ENCODE measurements at places on chromosomes 4 and X. TPM values are rescaled to one million over a fixed set of nuclear protein-coding genes. Genes with fewer than 3 reads are reported as not detected.

Gene NPNT
- total RNA-seq: 0.32 TPM

Gene CENPVL1
- not detected for total RNA-seq

Gene AKAP4
- total RNA-seq: not detected

Gene RNF212
- 3.9 TPM for total RNA-seq

Gene GYPB
- not detected for total RNA-seq

Gene APOOL
- 9.4 TPM for total RNA-seq

Gene COL25A1
- total RNA-seq: not detected

Gene STARD8
- 0.16 TPM for total RNA-seq

Gene FRAS1
- total RNA-seq: 0.39 TPM

Gene RAP1GDS1
- total RNA-seq: 40.0 TPM

Gene TSPAN6
- total RNA-seq: 1.6 TPM

Gene SNX25
- 16.8 TPM for total RNA-seq

- no peak overlapping the region for H3K4me3 ChIP-seq
- no peaks in the 10 kb centered on the region for H3K36me3 ChIP-seq
- H3K4me1 ChIP-seq: no peaks in the 10 kb centered on the region
- H3K27me3 ChIP-seq: no peaks in the 10 kb centered on the region
- no peak overlapping the region for H3K27ac ChIP-seq
Observed at GRCh38 chr4:113221990-113222389, 172.5 kb downstream of the ANK2 start.

DNA sequence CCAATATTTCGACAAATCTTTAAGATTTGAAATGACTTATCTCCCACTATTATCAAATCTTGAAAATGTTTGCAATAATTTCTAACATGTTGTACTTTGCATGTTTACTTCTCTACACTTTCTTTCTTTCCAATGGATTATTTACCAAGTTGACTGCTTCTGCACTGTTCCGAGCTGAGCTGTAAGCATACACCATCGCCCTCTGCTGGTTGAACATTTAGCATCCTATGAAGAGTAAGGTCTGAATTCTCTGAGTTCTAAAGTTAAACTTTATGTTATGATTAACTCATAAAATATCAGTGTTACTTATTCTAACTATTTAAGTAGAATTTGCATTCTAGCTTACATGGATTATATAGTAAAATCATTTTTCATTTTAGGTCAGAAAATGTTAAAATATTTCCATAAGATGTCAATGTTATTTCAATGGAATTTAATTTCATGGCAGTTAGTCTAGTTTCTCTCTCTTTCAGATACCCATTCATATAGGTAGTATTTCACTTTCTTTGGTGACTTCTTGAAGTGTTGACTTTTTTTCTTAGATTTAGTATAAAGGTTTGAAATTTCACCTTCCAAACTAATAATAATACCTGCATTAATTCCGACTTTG is 137.4 kb downstream of the DKK2 start:
- H3K27ac ChIP-seq: no peak overlapping the region
- no peaks in the 10 kb centered on the region for H3K4me1 ChIP-seq
- no peak for DNase-seq
- H3K36me3 ChIP-seq: no peaks in the 10 kb centered on the region
- no peak overlapping the region for H3K4me3 ChIP-seq
- no peaks in the 10 kb centered on the region for H3K27me3 ChIP-seq

DNA sequence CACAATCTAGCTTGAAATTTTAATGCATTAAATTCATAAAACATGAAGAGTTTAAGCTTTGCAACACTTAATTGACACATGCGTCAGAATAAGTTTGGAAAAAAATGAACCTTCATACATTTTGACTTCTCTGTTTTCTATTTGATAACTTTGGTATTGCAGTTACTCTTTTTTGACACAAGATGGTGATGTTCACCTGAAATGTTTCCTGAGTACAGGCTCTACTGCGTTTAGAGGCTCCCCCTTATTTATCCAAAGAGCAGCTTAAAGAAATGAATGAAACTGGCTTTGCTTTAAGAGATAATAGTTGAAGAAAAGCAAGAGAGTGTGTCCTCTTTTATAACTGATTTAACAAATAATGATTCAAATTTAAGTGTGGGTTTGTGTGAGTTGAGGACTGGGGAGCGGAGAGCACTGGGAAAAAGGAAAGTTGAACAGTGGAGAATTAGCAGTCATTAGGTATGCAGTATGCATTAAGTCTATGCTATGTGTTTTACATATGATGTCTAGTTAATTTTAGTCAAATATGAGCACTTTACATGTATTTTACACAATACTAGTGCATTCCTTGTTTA is 180.6 kb upstream of the NUDT6 start:
- H3K4me1 ChIP-seq: no peaks in the 10 kb centered on the region
- DNase-seq: no peak
- no peak overlapping the region for H3K27ac ChIP-seq
- H3K27me3 ChIP-seq: no peaks in the 10 kb centered on the region
- no peak overlapping the region for H3K4me3 ChIP-seq

GRCh38 chrX:38881727-38882126 is 80.5 kb downstream of the MID1IP1 start:
- DNase-seq: no peak
- no peak overlapping the region for H3K27ac ChIP-seq
- H3K27me3 ChIP-seq: no peaks in the 10 kb centered on the region
- no peak overlapping the region for H3K4me3 ChIP-seq
- H3K36me3 ChIP-seq: no peaks in the 10 kb centered on the region

GRCh38 chr4:151624626-151625565 is 135.9 kb downstream of the GATB start:
- no peak overlapping the region for H3K27ac ChIP-seq
- H3K4me1 ChIP-seq: no peaks in the 10 kb centered on the region
- no peak for DNase-seq
- H3K27me3 ChIP-seq: peaks cover 2% of the 10 kb centered on the region

DNA sequence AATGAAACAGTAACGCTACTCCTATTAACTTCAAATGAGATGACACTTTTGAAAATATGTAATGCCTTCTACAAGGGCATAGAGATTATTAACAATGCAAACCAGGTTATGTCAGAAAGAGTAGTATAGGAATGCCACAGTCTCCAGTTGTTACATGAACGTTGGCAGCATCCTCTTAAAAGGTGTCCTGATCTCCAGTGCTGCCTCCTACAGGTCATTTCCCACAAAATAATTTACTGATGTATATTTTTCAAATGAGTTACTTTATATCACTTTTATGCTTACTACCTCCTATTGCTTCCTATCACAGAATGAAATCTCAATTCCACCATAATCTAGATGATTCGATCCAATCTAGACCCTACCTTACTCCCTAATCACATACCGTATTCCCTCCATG is 195.2 kb upstream of the EPHA5 start:
- no peaks in the 10 kb centered on the region for H3K36me3 ChIP-seq
- no peaks in the 10 kb centered on the region for H3K27me3 ChIP-seq
- no peak overlapping the region for H3K4me3 ChIP-seq
- no peaks in the 10 kb centered on the region for H3K4me1 ChIP-seq
- no peak for DNase-seq

GRCh38 chr4:17188547-17189400 is 290.3 kb upstream of the LDB2 start:
- DNase-seq: no peak
- no peaks in the 10 kb centered on the region for H3K36me3 ChIP-seq

GRCh38 chr4:104795264-104795939 is 300.7 kb upstream of the CXXC4 start:
- no peak overlapping the region for H3K27ac ChIP-seq
- no peak overlapping the region for H3K4me3 ChIP-seq
- no peaks in the 10 kb centered on the region for H3K27me3 ChIP-seq
- H3K4me1 ChIP-seq: no peaks in the 10 kb centered on the region
- no peak for DNase-seq

DNA sequence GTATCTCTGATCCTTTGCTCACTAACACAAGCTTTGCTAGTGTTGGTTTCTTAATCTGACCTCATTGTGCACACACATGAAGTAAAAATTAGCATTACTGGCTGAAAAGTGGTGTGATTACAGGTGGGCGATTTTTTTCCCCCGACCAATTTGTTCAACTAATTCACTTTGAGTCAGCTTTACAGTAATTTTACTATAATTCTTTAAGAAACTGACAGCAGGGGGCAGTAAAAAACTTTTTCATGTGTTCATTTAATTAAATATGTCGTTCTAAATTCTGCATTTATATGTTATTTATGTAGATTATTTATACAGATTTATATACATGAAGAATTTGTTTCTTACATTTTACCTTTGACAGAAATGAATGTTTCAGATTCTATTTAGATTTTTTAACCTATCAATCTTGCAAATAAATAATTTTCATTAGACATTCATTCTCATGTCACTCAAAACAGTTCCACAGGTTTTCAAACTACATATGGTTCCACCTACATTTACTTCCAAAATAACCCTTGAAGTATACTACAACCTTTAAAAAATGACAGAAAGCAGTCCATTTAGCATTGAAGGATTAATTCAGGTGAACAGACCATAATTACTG is 17.5 kb downstream of the PALLD start:
- H3K27ac ChIP-seq: no peak overlapping the region
- H3K4me3 ChIP-seq: no peak overlapping the region
- H3K36me3 ChIP-seq: no peaks in the 10 kb centered on the region
- H3K4me1 ChIP-seq: peaks cover 13% of the 10 kb centered on the region
- DNase-seq: no peak
- no peaks in the 10 kb centered on the region for H3K27me3 ChIP-seq

DNA sequence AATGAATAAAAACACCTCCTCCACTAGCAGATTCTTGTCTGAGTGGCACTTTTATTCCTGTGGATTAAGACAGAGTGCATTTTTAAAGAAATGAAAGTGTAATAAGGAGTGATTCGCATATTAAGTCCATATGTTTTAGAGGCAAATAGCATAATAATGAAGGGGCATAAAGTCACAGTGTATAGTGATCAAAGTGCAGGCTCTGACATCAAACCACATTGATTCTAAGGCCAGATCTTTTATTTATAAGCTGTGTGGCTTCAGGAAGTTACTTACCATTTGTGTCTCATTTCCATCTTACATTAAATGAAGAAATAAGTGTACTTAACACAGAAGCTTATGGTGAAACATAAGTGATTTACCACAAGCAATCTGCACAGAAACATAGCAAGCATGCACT is 332.8 kb downstream of the GASK1B start:
- no peak overlapping the region for H3K27ac ChIP-seq
- no peak for DNase-seq
- no peaks in the 10 kb centered on the region for H3K4me1 ChIP-seq
- H3K36me3 ChIP-seq: no peaks in the 10 kb centered on the region

DNA sequence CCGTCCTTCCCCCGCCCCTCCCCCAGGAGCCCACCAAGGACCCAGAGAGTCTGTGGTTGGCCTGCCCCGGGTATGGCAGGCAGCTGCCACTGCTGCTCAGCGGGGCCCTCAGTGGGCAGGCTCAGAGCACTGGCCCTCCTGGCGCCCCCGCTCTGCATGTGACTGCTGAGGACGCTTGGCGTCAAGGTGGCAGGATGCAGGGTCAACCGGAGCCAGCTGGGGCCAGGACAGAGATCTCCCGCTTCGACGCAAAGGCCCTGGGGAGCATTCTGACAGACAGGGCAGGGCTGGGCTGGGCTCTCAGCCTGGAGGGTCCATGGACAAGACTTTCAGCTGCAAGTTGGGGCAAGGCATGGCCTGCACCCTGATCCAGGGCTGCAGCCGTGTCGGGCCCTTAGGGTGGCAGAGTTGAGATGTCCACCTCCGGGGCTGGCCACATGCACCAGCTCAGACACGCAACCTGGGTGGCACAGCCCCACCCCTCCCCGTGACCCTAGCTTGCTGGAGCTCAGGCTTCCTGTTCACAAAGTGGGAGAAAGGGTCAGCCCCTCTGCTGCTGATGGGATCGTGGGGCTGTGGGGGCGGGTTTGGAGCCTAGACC is 30.3 kb downstream of the LRPAP1 start:
- no peak overlapping the region for H3K4me3 ChIP-seq
- no peaks in the 10 kb centered on the region for H3K4me1 ChIP-seq
- H3K27me3 ChIP-seq: peaks cover 10% of the 10 kb centered on the region

GRCh38 chr4:74738464-74739143 is 55.7 kb downstream of the BTC start:
- DNase-seq: no peak
- no peaks in the 10 kb centered on the region for H3K36me3 ChIP-seq
- no peak overlapping the region for H3K27ac ChIP-seq

DNA sequence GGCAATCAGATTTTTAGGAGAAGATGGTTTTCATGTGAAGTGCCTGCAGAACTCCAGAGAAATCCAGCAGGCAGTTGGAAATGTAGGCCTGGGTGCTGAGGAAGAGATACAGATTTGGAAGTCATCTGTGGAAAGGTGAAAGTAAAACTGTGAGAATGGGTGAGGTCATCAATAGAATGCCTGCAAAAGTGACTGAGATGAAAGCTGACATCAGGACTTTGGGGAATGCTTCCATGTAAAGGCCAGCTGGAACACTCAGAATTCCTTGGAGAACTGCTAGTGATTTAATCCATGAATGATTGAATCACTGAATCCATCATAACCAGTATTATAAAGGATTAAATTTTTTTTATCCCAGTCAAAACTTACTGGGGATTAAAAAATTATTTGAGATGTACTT is 124.5 kb upstream of the GIMD1 start:
- no peaks in the 10 kb centered on the region for H3K36me3 ChIP-seq
- no peaks in the 10 kb centered on the region for H3K27me3 ChIP-seq
- H3K4me1 ChIP-seq: no peaks in the 10 kb centered on the region
- DNase-seq: no peak

- H3K4me1 ChIP-seq: no peaks in the 10 kb centered on the region
- H3K36me3 ChIP-seq: no peaks in the 10 kb centered on the region
- H3K4me3 ChIP-seq: no peak overlapping the region
- DNase-seq: no peak
Observed at GRCh38 chr4:41384992-41385391, 128.3 kb downstream of the UCHL1 start.

DNA sequence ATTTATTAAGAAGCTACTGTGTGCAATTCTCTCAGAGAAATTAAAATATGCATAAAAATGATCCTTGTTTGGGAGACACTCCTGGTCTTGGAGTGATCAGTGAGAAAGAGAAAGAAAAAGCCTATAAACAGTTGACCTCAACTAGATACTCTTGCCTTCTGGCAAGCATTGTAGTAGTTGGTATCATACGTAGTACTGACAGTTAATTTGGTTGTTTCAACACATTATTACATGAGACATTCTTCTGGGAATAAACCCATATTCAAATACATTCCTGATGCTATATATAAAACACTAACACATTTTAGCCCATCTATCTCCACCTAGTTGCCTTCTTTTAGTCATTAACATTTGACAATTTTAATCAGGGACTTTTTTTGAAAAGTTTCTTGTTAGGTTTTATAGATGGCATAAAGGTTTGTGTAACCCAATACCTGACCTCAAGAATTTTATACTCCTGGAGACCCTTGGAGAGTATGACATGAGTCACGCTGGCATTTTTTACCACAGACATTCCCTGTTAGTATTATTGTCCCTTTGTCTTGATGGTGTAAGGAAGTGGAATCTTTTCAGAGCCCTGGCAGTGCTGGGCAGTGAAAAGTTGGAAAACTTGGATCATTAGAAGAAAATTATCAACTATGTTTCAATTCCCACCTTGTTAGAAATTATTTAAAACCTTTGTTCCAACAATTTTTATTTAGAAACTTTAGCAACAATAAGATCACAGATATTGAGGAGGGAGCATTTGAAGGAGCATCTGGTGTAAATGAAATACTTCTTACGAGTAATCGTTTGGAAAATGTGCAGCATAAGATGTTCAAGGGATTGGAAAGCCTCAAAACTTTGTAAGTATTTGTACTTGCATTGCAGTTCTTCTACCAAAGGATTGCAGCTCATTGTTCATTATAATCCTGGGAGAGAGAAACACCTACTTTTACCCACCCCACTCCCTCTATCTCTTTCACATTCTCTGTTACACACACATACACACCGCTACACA is 167.1 kb upstream of the PACRGL start:
- H3K36me3 ChIP-seq: no peaks in the 10 kb centered on the region
- no peak for DNase-seq
- H3K27me3 ChIP-seq: no peaks in the 10 kb centered on the region

GRCh38 chr4:52076731-52077130 is 25.6 kb downstream of the SPATA18 start:
- no peak for DNase-seq
- peaks cover 16% of the 10 kb centered on the region for H3K27me3 ChIP-seq
- no peak overlapping the region for H3K27ac ChIP-seq
- H3K4me1 ChIP-seq: no peaks in the 10 kb centered on the region
- no peak overlapping the region for H3K4me3 ChIP-seq
